ENCODE measurements at places on chromosomes 7 and 10.

- no peak for DNase-seq
Measured at GRCh38 chr7:4127909-4128560, 554.1 kb upstream of the FOXK1 start.

DNA sequence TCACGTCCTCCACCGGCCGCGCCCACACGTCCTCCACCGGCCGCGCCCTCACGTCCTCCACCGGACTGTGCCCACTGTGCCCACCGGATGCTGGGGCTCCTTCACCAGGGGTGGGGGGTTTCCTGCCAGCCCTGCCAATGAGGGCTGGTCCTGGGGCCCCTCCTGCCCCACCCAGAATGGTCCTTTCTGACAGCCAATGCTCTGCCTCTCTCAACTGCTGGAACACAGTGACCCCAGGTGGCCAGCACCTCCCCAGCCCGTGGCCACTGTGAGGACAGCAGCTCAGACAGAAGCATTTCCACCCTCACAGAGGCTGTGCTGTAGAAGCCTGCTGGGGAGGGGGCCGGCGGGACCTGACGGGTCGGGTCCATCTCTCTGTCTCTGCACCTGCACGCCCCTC, 90.1 kb upstream of the DNAAF5 start:
- no peak for DNase-seq

DNA sequence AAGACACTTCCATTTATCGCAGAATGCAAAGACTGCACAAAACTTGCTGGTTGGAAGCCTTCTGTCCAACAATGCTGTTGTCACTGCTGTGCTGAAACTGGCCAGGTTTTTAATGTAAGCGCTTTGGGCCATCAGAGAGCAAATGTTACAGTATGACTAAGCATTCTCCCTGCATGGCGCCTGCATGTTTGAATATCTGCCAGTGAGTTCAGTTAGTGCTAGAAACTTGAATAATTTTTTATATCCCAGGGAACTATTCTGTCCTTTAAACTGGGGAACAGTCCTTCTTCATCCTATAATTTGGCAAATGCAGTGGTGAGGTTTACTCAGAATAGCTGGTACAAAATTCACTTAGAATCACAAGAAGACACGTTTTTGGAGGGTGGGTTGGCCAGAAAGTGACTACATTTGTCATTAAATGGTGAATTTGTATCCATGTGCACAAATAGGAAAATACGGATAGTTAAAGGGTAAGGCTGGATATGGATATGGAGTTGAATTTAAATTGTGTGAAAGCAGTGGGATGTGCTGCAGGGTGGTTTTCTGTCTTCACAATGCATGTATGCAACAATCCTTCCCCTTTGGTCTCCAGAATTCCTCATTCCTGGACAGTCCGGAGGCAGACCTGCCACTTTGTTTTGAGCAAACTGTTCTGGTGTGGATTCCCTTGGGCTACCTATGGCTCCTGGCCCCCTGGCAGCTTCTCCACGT, 1.7 kb downstream of the ABCC2 start:
- no peak for DNase-seq

DNA sequence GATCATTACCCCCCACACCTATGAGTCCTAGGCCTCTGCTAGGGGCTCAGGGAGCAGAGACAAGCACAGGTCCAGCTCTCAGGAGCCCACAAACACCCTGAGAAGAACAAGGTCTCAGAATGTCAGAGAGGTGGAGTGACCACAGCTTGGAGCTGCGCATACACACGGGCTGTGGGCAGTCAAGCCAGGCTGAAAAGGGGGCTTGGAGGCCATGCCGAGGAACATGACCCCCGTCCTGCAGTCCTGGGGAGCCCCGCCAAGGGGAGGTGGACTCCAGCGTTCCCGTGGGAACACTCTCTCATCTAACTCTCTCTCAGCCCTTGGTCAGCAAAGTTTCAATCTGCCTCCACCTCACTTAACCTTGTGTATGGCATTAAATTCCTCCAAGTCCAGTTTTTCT, 7.8 kb upstream of the MMP21 start:
- no peak for DNase-seq

- DNase-seq, result no peak
Measured at GRCh38 chr10:31705136-31705535, 223.5 kb downstream of the ARHGAP12 start.

DNA sequence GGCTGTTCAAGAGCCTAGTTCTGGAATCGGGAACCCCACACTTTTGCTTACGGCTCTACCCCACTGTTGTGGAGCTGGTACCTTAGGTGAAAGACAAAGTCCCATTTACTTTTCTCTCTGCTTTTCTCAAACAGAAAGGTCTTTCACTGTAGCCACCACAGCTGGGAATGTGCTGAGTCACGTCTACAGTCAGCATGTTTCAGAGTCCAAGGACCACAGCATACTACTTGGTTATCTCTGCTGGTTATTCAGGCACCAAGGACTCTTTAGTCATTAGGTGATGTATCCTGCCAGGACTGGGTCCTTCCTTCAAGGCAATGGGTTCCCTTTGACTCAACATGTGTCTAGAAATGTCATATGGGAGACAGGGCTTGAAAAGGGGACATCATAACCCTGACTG, 266.8 kb upstream of the STEAP1 start:
- DNase-seq, result no peak

GRCh38 chr7:118696879-118697278, 472.4 kb downstream of the ANKRD7 start:
- DNase-seq, result no peak

DNA sequence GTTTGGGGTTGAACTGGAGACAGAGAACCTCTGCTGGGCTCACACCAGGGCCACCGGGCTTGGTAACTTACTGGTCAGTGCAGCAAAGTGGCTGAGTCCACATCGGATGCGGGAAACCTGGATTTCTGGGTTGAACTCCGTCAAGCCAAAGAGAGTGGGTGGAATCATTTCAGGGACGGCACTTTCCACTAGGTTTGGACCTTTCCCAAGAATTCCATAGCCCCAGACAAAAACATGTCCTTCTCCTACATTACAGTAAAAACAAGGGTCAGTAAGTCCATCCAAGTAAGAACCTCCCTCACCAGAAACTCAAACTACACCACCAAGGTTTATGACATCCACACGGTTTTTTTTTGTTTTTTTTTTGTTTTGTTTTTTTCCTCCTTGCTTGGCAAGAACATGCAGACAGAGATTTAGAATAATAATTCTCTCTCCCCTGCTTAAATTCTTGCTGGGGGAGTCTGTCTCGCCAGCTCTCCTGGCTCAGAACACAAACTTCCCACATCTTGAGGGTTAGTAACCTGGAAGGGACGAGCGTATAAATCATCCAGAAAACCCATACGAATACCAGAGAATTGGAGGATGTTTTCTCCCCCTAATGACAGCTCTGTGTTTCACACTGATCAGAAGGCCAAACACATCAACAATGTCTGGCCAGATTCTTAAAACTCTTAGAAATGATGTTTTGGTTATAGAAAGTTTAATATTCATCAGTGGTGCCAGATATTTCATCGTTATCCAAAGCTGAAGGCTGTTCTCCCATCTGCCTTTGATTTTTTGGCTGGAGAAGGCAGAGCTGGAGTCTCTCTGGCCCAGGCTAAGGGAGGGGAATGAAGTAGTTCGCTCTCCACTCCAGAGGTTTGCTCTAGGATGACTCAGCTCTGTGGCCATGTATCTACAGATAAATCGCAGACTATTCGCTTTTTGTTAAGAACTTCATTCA, 17.5 kb downstream of the RCC1L start:
- DNase-seq, result no peak

- peak; percentile 28 for DNase-seq
Measured at GRCh38 chr10:69465457-69466157, 14.3 kb downstream of the TSPAN15 start.

DNA sequence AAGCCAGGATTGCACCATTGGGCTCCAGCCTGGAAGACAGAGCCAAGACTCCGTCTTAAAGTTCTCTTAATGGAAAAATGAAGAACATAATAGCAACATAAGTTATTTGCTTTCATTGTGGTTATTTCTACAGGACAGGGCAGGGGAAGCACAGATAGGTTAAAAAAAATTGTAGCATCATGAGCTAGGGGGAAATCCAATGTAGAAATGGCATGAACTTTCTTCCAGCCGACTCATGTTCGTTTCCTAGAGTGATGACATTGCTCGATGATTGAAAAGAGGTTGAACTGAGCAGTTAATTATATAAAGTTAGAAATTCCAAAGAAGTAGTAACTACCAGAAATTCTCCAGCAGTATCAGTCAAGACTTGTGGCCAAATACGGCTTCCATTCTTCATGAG, 64.9 kb downstream of the DAGLB start:
- no peak for DNase-seq

- DNase-seq, result no peak
Measured at GRCh38 chr10:103968441-103969391, 1.8 kb downstream of the SLK start.

- DNase-seq, result no peak
Measured at GRCh38 chr10:89470628-89471027, 56.3 kb downstream of the IFIT5 start.

DNA sequence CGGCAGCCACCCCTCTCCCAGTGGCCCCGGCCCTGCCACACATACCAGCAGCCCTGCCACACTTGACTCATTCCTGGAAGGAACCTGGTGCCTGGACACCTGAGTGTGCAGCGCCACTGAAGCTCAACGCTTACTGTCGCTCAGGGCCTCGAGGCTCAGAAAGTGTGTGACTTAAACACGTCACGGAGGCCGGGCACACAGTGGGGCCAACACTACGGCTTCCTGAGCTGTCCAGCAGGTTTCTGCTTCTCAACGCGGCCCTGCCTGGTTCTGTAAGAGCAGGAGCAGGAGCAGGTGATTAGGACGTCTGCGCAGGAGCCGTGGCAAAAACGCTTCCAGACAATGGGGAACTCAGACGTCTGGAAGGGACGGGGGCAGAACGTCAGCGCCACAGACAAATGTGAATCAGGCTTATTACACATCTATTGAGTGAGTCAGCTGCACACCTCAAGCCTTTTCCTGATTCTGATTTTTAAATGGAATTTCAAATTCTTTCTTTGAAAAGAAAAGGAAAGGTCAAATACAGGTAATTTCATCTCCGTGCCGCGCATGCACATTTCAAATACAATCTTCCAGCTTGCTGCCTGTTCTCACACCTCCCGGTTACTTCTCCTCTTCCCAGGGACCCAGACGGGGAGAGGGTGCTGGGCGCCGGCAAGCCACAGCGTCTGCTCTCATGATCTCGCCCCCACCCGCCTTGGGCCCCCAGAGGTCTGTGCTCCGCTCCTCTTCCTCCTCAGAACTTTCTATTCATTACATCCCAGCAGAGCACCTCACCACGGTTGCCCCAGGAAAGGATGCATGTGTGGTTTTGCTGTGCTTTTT, 66.6 kb downstream of the ADARB2 start:
- DNase-seq, result no peak

- no peak for DNase-seq
Measured at GRCh38 chr10:33616956-33617355, 282.5 kb upstream of the NRP1 start.

GRCh38 chr10:71964098-71964742, at the start of gene CHST3:
Gene CHST3 (plus strand): TSS chr10:71964395. CDS start chr10:72005843, 41,448 bp downstream.
- DNase-seq, result no peak

DNA sequence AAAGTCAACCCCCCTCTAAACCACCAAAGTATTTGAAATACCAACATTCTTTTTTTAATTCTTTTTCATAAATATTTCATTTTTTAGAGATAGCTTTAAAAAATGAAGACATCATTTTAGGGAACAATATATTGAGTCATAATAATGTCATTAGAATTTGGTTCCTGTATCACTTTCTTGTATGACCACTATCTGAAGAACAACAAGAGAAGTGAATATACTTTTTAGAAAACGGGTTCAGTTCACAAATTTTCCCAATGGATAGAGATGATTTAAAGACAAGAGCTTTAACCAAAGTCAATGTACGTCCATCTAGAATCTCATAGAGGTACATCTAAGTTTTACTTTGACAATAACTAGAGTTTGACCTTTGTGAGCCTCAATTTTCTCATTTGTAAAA, 48.2 kb downstream of the CUBN start:
- no peak for DNase-seq

- no peak for DNase-seq
Measured at GRCh38 chr7:23925088-23925487, 215.1 kb downstream of the STK31 start.

GRCh38 chr10:125151170-125151552, 9.2 kb downstream of the CTBP2 start:
- DNase-seq, result no peak

DNA sequence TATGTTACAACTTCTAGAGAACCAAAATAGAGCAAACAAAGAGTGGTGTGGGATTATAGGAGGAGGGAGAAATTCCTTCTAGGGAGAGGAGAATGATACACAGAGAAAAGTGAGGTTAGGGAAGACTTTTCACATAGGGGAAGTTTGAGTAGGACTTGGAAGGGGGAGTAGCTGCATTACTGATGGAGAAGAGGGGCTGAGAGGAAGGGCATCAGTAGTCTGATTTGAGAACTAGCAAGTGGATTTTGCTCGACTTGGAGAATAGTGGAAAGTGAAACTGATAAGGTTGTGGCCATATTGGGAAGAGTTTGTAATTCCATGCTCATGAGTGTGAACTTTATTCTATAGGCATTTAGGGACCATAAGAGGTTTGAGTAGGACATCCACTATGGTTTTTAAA, 6.1 kb downstream of the NRF1 start:
- no peak for DNase-seq

DNA sequence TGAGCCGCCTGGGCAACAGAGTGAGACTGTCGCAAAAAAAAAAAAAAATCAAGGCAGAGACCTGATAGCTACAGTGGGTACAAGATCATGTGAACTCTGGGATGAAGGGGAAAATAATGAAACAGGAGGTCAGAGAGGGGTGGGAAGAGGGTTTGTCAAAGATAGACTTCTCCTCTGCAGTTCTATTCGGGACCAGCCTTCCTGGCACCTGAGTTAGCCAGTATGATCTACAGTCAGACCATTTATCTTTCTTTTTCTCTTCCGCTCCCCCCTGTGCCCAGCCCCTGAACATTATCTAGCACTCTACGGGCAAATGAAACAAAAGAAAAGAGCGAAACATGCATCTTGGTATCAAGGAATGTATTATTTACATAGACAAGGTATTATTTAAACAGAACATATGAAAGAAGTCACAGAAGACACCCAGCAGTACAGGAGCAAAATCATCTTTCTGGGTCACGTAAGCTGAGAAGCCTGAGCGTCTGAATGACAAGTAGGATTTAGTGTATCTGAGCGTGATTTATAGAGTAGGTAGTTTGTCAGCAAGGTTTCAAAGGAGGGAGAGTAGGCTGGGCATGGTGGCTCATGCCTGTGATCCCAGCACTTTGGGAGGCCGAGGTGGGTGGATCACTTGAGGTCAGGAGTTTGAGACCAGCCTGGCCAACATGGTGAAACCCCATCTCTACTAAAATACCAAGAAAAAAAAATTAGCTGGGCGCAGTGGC, 109.0 kb downstream of the PRKCQ start:
- no peak for DNase-seq

- no peak for DNase-seq
Measured at GRCh38 chr10:107728807-107729206, 564.3 kb upstream of the SORCS1 start.

- no peak for DNase-seq
Measured at GRCh38 chr10:115972426-115972825, 300.6 kb downstream of the GFRA1 start.

- no peak for DNase-seq
Measured at GRCh38 chr7:74587435-74588126, 69.9 kb upstream of the GTF2I start.

All from Jurkat, Clone E6-1 (cell line).